Cardiac muscle cell (in vitro differentiated cells and primary cell): ENCODE measurements at places on chromosomes 2 and 18. TPM values are rescaled to one million over a fixed set of nuclear protein-coding genes. Genes with fewer than 3 reads are reported as not detected.
A peak's percentile ranks its signal among the peaks of the same experiment; 100 is the strongest.

DNA sequence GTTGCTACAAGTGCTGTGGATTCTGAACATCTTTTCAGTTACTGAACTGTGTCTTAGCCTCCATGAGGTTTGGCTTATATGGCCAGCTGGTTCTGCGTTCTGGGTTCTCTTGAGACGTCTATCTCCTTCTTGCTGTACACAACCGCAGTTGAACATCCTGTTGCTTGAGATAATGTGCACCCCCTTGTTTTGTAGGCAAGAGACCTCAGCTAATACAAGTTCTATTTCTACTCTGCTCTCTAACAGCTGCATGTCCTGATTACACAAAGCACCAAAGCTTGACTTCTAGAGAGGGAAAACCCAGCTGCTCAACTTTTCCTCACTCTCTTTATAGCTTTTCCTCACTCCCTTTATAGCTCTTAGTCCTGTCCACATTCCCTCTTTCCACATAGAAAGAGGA lies 176.0 kb downstream of the LTBP1 start:
- no peak for DNase-seq
- H3K36me3 ChIP-seq = no peaks in the 10 kb centered on the region
- no peaks in the 10 kb centered on the region for H3K27me3 ChIP-seq

DNA sequence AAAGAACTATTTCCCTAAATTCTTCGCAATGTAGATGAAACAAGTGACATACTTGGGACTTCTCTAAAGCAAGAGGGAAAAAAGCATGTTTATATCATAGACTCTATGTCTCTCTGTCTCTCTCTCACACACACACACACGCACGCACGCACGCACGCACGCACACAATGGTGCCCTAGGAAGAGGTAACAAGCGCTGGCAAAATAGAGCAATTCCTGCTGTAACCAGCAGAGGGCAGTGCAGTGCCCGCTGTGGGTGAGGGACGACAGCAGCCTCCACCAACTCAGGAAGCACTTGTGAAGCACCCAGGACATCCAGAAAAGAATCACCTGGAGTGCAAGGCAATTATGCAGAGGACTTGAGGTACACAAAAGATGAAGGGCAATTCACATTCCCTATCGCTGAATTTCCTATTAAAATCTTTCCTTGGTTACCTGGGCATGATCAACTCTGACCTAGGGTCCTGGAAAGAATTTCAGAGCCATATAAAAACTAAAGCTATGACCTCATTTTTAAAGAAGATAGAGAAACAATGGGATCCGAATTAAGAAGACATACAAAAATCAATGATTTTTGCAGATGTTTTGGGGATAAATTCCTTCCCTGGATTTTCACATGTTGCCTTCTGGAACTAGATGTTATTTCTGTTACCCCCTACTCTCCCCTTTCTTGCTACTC lies 166.4 kb downstream of the PDE11A start:
- H3K4me1 ChIP-seq = peaks cover 14% of the 10 kb centered on the region
- peak; percentile 60 for DNase-seq
- H3K4me3 ChIP-seq = no peak overlapping the region
- H3K27ac ChIP-seq = no peak overlapping the region

- H3K27me3 ChIP-seq = no peaks in the 10 kb centered on the region
- H3K4me3 ChIP-seq = no peak overlapping the region
- no peak for DNase-seq
- H3K4me1 ChIP-seq = no peaks in the 10 kb centered on the region
Measured at GRCh38 chr2:116810645-116811044, 1003.8 kb upstream of the DDX18 start.

DNA sequence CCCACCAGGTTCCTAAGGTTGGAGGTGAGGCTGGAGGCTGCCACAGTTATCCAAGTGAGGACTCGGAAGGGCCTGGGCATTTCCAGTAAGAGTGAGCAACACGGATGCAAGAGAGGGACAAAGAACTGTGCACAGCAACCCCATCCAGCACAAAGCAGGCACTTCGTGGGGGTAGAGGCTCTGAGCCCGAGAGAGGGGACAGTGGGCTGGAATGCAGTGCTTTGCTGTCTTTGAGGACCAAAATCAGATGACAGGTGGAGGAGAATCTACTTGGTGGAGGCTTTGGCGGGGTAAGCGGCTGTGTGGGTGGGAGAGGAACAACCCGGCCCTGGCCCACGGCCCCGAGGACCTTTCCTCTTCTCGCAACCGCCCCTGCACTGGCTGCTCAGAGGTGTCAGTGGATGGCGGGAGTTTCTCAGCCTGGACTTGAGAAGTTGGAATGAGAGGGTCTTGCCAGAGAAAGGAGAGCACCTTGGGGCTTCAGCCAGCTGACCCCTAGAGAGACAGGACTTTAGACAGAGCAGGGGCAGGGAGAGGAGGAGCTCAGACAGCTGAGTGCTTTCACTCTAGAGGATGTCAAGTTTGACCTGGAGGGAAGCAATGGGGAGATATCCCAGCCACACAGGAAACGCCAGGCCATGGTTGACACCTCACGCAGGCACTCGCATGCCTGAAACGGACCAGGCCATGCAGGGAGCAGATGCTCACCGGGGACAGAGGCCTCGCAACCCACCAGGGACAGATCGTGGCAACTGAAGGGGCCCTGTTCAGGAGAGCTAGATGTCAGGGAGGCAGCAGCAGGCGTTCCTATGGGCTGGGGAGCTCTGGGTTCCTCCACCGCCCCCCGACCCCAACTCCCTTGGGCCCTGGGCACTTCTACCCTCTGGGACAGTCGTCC lies 11.6 kb downstream of the RAMP1 start:
- no peaks in the 10 kb centered on the region for H3K36me3 ChIP-seq
- DNase-seq = peak; percentile 39
- H3K4me1 ChIP-seq = no peaks in the 10 kb centered on the region
- no peak overlapping the region for H3K27ac ChIP-seq

- H3K27ac ChIP-seq = peak overlapping the region; percentile 30
- no peaks in the 10 kb centered on the region for H3K36me3 ChIP-seq
- DNase-seq = no peak
- H3K4me1 ChIP-seq = peaks cover 12% of the 10 kb centered on the region
- no peak overlapping the region for H3K4me3 ChIP-seq
Measured at GRCh38 chr18:50790948-50791347, 28.9 kb downstream of the MRO start.

DNA sequence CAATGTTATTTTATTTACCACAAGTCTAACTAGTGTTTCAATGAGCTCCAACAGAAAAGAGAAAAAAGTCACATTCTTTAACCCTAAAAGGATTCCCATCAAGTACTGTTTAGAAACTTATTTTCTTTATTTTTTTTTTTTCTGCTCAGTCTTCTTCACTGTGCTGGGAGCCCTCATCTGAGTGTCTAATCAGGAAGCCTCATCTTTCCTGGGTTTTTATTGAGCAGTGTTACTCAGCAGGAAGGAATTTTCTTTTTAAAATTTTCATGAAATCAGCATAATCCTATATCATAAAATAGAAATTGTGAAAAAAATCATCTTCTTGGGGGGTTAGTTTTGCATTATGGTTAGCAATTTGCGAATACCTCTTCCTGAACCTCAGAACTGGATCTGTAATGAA lies 453.8 kb downstream of the CDH2 start:
- H3K4me3 ChIP-seq = no peak overlapping the region
- no peaks in the 10 kb centered on the region for H3K27me3 ChIP-seq
- H3K4me1 ChIP-seq = no peaks in the 10 kb centered on the region
- H3K36me3 ChIP-seq = no peaks in the 10 kb centered on the region
- no peak overlapping the region for H3K27ac ChIP-seq

- H3K4me1 ChIP-seq = peaks cover 13% of the 10 kb centered on the region
- no peak for DNase-seq
- no peaks in the 10 kb centered on the region for H3K27me3 ChIP-seq
- no peak overlapping the region for H3K4me3 ChIP-seq
- peaks cover 2% of the 10 kb centered on the region for H3K36me3 ChIP-seq
- H3K27ac ChIP-seq = no peak overlapping the region
Measured at GRCh38 chr2:99156891-99157290, 2.1 kb downstream of the LIPT1 start.

DNA sequence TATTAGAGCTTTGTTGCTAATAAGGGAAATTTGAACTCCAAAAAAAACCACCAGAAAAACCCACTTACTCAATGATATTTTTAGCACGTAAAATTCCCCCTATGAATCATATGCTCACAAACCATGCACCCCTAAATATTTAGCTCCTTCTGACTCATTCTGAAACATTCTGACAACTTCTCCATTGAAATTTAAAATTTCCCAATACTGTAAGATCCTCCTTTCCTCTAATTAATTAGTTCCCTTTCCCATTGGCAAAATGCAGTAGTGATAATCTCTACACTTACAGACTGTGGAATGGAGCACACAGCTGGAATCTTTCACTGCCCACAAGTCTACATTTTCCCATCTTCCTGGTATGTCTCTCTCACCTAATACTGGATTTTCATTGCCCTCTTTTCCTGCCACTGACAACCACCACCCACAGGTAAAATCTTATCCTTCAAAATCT lies 215.8 kb upstream of the ACVR2A start:
- H3K4me1 ChIP-seq = no peaks in the 10 kb centered on the region
- H3K27ac ChIP-seq = no peak overlapping the region
- no peaks in the 10 kb centered on the region for H3K36me3 ChIP-seq
- H3K4me3 ChIP-seq = no peak overlapping the region
- DNase-seq = no peak
- H3K27me3 ChIP-seq = no peaks in the 10 kb centered on the region

DNA sequence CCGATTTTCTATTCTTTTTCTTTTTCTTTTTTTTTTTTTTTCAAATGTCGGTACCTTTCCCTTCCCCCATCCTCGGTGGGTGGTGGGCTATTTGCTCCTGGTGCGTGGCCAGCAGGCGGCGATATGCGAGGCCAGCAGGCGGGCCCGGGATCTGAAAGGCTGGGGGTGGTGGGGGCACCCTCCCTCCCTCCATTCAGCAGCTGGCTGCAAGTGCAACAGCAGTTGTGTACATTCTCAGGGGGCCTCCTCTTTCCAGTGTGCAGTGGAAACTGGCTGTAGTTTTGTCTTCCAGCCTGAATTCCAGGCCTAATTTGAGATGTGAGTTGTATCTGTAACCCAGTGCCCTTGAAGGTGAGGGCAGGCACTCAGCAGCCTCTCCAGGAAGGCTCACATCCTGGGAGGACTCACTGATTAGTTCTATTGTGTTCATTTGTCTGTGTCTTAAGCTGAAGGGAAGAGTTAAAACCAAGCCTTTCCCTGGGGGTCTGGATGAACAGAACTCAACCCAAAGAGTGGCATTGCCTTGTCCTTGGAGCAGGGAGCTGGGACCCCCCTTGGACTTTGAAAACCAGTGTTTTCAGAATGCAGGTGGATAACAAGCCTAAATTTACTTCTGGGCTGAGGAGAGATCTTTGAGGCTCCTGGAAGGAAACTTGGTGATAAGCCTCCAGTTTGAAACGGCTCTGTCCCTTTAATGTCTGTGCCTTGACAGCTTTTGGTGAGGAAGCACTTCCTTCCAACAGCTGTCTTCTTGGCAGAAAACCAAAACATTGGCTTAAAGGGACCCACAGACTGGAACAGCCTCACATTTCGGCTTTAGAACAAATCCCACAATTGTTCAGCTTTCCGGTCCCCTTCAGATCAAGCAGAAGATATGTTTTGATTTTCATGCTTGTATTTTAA lies 3.3 kb downstream of the MYCN start:
- DNase-seq = peak; percentile 51
- no peak overlapping the region for H3K27ac ChIP-seq
- H3K4me3 ChIP-seq = peak overlapping the region; percentile 98
- H3K36me3 ChIP-seq = peaks cover 15% of the 10 kb centered on the region
- H3K27me3 ChIP-seq = no peaks in the 10 kb centered on the region
- no peaks in the 10 kb centered on the region for H3K4me1 ChIP-seq

GRCh38 chr2:240129311-240129710 lies 6.8 kb downstream of the COPS9 start:
- no peak for DNase-seq
- H3K27ac ChIP-seq = no peak overlapping the region
- H3K36me3 ChIP-seq = peaks cover 23% of the 10 kb centered on the region
- H3K27me3 ChIP-seq = no peaks in the 10 kb centered on the region

DNA sequence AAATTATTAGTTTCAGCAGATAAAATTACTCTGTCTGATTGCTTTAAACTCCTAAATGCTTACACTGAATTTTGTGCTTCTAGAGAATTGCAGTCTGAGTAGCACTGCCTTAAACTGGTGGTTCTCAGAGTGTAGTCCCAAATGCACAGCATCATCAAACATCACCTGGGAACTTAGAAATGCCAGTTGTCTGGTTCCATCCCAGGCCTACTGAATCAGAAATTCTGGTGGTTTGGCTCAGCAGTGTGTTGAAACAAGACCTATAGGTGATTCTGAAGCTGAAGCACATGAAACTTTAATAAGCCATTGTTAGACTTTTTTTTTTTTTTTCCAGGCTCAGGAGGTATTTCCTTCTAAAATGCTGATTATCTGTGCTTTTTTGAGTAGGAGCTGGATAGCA lies 22.0 kb downstream of the EPC2 start:
- no peak for DNase-seq
- no peaks in the 10 kb centered on the region for H3K36me3 ChIP-seq
- H3K4me1 ChIP-seq = no peaks in the 10 kb centered on the region
- H3K4me3 ChIP-seq = no peak overlapping the region
- no peak overlapping the region for H3K27ac ChIP-seq

- H3K36me3 ChIP-seq = no peaks in the 10 kb centered on the region
- no peak overlapping the region for H3K27ac ChIP-seq
- no peak overlapping the region for H3K4me3 ChIP-seq
- no peak for DNase-seq
- H3K4me1 ChIP-seq = no peaks in the 10 kb centered on the region
Measured at GRCh38 chr2:39154944-39155343, 34.1 kb upstream of the SOS1 start.

- peaks cover 3% of the 10 kb centered on the region for H3K27me3 ChIP-seq
- DNase-seq = no peak
- no peaks in the 10 kb centered on the region for H3K36me3 ChIP-seq
- no peaks in the 10 kb centered on the region for H3K4me1 ChIP-seq
Measured at GRCh38 chr2:23657934-23658333, 269.0 kb downstream of the ATAD2B start.

- H3K4me3 ChIP-seq = no peak overlapping the region
- no peaks in the 10 kb centered on the region for H3K27me3 ChIP-seq
- no peak for DNase-seq
- no peak overlapping the region for H3K27ac ChIP-seq
- no peaks in the 10 kb centered on the region for H3K36me3 ChIP-seq
- H3K4me1 ChIP-seq = no peaks in the 10 kb centered on the region
Measured at GRCh38 chr2:206561962-206562361, 80.3 kb upstream of the FAM237A start.

- H3K27me3 ChIP-seq = no peaks in the 10 kb centered on the region
- no peaks in the 10 kb centered on the region for H3K4me1 ChIP-seq
- no peak for DNase-seq
- H3K36me3 ChIP-seq = peaks cover 16% of the 10 kb centered on the region
- H3K27ac ChIP-seq = no peak overlapping the region
- H3K4me3 ChIP-seq = no peak overlapping the region
Measured at GRCh38 chr18:63329431-63330145, 10.0 kb upstream of the BCL2 start.

CCDC138 gene
- 8.4 and 13.1 TPM in 2 replicates for polyA plus RNA-seq

PTCD3 gene
- polyA plus RNA-seq = 112 and 174 TPM in 2 replicates

TRABD2A gene
- polyA plus RNA-seq = not detected in 2 replicates

CCDC150 gene
- 6.1 and 9.9 TPM in 2 replicates for polyA plus RNA-seq

SCYGR4 gene
- not detected in 2 replicates for polyA plus RNA-seq

CPLX4 gene
- polyA plus RNA-seq = not detected in 2 replicates
